ENCODE measurements at places on chromosomes 12 and 14. TPM values are rescaled to one million over a fixed set of nuclear protein-coding genes. Genes with fewer than 3 reads are reported as not detected.

AICDA gene
- total RNA-seq: 38.5 TPM

OR6C2 gene
- not detected for total RNA-seq

C1QL4 gene
- not detected for total RNA-seq

PDE3A gene
- not detected for total RNA-seq

LMO3 gene
- 10.6 TPM for total RNA-seq

SOCS2 gene
- total RNA-seq: not detected

ASCL1 gene
- total RNA-seq: not detected

SERPINA12 gene
- total RNA-seq: not detected

HOXC12 gene
- not detected for total RNA-seq

IL26 gene
- total RNA-seq: not detected

DNA sequence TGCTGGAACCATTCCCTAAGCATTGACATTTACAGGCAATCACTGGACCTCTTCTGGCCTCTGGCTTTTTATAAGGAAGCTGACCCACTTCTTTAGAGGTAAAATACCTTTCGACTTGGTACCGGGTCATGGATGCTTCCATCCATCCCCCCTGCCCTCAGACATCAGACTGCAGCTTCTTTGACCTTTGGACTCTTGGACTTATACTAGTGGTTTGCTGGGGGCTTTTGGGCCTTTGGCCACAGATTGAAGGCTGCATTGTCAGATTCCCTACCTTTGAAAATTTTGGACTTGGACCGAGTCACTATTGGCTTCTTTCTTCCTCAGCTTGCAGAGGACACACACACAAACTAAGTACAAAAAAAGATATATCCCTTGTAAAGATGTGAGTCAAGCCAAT is 86.1 kb downstream of the TTC6 start:
- DNase-seq: no peak

GRCh38 chr14:68305738-68306137 is 486.2 kb downstream of the RAD51B start:
- peak; percentile 44 for DNase-seq

DNA sequence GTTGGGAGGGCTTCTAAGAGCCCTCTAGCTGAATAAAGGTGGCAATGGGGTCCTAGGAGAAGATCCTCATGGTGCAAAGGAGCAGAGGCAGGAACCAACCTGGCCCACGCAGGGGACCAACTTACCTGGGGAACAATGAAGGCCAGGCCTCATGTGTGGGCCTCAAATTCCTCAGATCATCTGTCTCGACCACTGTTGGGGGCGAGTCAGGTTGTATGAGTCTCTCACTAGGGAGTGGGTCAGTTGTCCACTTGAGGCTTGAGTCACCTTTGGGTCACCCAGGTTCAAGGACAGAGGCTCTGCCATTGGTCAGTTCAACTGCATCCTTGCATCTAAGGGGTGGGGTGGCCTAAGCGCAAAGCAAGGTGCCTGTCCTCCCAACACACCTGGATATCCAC is 43.7 kb upstream of the BDKRB2 start:
- DNase-seq: no peak

GRCh38 chr12:66024949-66025348 is 105.6 kb downstream of the LLPH start:
- no peak for DNase-seq

- peak; percentile 17 for DNase-seq
These were observed 44.5 kb upstream of the VPS33A start for GRCh38 chr12:122310626-122311333.

GRCh38 chr12:109239179-109239578 is 69.9 kb downstream of the FOXN4 start:
- DNase-seq: no peak

DNA sequence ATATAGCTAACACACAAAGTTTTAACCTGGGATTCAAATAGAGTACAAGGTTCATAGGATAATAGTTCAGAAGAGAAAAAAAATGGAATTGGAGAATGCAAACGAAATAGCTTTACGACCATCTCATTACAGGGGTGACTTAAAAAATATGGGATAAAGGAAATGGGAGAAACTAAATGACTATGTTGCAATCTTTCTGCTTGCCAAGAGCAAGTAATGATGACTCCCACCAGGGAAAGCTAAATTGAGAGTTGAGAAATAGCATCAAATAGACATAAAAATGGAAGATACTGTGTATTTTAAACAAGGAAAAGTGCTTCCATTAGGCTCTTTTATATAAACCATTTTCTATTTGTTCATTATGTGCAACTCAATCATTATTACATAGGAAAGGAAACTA is 155.7 kb upstream of the ATXN7L3B start:
- no peak for DNase-seq

- no peak for DNase-seq
These were observed 133.8 kb downstream of the BCAT1 start for GRCh38 chr12:24815114-24815423.

DNA sequence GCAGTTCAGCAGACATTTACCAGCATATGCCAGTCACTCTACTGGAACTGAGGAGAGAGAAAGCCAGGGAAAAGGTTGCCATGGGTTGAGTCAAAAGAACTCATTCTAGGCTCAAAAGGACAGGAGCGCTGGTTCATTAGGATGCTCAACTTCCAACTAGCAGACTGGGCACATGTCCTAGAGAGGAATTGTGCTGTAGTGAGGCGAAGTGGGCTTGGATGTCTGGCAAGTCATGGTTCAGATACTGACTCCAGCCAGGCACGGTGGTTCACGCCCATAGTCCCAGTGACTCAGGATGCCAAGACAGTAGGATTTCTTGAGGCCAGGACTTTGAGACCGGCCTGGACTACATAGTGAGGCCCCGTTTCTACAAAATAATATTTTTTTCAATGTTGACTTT is 281.5 kb downstream of the CACNA1C start:
- DNase-seq: no peak

GRCh38 chr12:119006746-119007145 is 25.4 kb downstream of the SRRM4 start:
- DNase-seq: no peak

GRCh38 chr14:60561845-60562746 is 53.1 kb downstream of the SIX6 start:
- peak; percentile 90 for DNase-seq

DNA sequence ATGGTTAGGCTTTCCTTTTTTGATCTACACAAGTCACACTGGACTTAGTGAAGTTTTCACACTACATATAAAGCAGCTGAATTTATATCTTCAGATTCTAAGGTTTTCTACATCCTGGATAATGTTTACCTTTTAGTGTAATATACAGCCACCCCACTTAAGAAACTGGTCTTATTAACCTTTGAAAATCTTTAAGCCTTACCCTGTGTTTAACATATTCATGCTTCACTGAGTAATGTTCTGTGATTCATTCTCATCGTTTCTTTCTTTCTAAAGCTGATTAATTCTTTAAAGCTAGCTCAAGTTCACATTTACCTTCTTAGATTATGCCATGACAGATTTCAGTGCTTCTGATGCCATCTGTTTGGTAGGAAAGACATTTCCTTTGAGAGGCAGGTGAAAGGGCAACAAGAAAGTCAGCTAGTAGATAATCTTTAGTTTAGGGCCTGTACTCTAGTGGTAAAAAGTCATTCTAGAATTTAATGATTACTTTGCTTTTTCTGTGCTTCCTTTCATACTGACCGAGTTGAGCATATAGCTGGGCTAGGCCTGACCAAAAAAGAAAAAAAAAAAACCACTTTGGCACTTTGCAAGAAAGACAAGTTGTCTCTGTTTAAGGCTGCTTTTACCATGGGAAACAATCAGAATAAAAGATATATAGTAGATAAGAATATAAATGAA is 690.9 kb upstream of the FBXO33 start:
- DNase-seq: no peak

GRCh38 chr12:108720757-108721514 is 10.4 kb downstream of the CORO1C start:
- no peak for DNase-seq

DNA sequence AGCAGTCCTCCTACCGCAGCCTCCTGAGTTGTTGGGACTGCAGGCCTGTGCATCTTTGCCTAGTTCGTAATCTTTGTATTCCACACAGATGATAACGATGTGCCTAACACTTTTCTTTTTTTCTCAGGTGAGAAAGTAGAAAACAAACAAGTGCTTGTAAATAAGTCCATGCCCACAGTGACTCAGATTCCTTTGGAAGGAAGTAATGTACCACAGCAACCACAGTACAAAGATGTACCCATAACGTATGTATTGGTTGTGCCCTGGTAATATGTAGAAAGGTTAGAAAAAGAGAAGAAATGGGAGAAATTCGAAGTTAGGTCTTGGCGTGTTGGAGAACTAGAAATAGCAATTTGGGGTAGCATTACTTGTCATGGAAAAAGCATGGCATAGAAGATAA is 101.6 kb downstream of the POLR3B start:
- no peak for DNase-seq

DNA sequence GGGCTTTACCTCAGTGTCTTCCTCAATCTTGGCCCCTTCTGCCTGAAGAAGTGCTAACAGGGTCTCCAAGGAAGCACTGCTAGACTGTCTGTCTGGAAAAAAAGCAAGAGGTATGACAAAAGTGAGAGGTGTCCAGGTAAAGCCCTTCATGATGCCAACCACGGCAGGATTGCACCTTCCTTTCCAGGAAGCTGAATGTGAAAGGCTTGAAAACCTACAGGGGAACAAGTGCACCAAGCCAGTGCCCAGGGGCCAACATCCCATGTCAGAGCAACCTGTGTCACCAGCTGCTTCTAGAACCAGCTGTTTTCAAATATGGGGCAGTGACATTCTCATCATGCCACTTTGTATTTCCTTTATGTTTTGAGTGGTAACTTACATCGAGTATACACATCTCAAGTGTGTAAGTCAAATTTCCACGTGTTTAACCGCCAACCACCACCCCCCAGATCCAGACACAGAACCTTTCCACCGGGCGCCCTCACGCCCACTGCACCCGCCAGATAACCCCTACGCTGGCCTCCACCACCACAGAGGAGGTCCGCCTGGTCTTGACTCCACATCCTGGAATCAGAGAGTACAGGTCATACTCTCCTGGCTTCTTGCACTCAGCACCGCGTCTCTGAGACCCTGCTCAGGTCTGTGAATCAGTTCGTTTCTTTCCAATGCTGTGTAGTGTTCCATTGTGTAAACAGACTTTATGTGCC is 27.3 kb downstream of the VPS37B start:
- DNase-seq: no peak

DNA sequence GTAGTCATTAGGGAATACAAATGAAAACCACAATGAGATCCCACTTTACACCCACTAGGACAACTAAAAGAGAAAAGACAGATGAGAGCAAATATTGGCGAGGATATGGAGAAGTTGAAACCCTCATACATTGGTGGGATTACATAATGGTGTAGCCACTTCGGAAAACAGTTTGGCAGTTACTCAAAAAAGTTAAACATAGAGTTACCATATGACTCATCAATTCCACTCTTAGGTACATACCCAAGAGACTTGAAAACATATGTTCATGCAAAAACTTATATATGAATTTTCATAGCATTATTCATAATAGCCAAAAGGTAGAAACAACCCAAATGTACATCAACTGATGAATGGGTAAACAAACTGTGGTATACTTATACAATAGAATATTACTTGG is 27.1 kb downstream of the ALDH1L2 start:
- DNase-seq: no peak

- DNase-seq: peak; percentile 17
These were observed 251.2 kb downstream of the ACSS3 start for GRCh38 chr12:81329085-81329484.

DNA sequence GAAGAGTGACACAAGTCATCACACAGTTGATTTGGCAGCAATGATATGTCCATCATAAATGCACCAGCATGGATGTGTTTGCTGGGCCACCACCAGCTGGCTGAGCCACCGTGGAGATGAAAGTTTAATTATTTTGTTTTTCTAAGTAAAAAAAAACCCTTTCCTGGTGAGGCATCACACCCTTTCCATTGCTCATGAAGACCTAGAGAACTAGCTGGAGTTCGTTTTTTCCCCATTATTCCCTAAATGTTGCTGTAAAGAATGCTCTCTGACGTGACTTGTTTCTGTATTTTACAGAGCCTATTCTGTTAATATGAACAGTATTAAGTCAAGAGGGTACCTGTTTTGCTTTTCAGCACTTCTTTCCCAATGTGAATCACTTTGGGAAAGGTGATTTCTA is 257.9 kb downstream of the MSRB3 start:
- no peak for DNase-seq

DNA sequence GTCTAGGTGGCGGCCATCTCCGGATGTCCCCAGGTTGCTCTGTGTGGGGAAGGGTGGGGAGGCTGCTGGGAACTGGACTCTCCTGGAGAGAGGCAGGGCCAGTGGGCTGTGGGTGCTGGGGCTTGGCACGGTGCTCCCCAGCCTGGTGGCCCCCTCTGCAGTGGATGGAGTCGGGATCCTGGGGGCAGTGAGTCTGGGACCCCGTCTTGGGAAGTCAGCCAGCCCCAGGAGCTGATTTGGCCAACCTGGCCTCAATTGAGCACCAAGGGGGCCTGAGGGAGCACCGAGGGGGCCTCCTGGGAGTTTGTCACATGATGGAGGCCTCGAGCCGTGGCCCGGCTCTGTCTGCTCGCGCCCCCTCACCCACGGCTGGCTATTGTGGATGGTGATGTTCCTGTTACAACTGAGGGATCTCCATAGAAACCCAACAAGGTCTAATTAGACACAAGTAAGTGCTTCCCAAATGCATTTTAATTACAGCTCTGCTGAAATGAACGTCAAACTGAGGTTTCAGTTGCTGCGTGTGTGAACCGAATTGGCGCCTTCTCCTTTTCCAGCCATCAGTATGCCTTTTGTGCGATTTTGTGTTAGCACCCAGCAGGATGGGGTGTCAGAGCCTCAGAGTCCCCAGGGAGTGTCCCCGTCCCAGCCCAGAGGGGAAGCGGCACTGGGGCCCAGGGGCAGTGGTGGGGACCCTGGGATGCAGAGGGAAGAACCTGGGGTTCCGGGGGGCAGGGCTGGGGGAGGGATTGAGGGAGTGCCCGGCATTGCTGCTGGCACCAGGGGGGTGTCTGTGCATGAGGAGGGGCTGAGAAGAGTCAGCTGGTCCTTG is 71.8 kb downstream of the KIF26A start:
- no peak for DNase-seq

GRCh38 chr12:129966146-129966995 is 62.5 kb upstream of the TMEM132D start:
- no peak for DNase-seq

- no peak for DNase-seq
These were observed 35.8 kb upstream of the SINHCAF start for GRCh38 chr12:31361730-31362114.

GRCh38 chr12:14239350-14239934 is 126.0 kb upstream of the ATF7IP start:
- peak; percentile 75 for DNase-seq

DNA sequence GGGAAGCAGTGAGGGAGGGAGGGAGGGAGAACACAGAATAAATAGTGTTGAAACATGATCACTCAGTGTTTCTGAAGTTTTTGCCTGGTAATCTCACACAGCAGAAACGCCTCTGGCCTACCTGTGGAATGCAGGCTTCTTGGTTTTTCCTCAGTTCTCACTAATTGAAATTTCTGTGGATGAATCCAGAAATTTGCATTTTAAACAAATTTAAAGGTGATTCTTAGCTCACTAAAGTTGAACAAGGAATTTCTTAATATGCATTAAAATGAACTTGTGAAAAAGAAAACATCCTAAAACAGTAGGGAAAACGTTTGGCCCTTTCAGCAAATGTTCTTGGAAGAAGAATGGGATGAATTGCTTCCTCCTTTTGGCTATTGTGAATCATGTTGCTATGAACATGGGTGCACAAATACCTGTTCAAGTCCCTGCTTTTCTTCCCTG is 1.4 kb downstream of the RNASE9 start:
- DNase-seq: no peak

Data from OCI-LY7 (cell line).